Stimulated activated CD8-positive, alpha-beta memory T cell treated with anti-CD3 and anti-CD28 coated beads, Interleukin-2, amount 100 ng/mL, for 1 hour (primary cell): ENCODE measurements at places on chromosomes 3 and 15.

- no peak for DNase-seq
Observed at GRCh38 chr15:49830391-49830790, 209.5 kb downstream of the DTWD1 start.

- no peak for DNase-seq
Observed at GRCh38 chr15:89101302-89102193, 13.3 kb downstream of the ABHD2 start.

DNA sequence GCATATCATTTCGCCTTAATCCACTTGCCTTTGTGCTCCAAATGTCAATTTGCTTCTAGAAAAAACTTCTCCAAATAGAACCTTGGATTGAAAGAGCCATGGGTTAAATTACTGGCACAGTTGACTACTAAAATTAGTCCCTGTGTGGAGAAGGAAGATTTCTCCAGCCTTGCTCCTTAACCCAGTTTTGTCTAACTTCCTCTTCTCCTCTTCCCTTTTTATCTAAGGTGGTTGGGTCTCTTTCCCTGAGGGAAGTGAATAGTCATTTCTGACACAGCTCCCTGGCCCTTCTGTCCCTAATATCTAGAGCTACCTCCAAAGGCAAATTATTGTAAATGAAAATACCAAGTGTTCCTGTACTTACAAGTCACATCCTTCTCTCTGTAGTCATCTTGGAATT is 527.9 kb upstream of the TBL1XR1 start:
- DNase-seq: no peak

GRCh38 chr3:70988111-70988510 is 595.4 kb downstream of the FOXP1 start:
- no peak for DNase-seq

GRCh38 chr15:51077221-51078153 is 17.2 kb downstream of the TNFAIP8L3 start:
- DNase-seq: peak; percentile 24

- DNase-seq: no peak
Observed at GRCh38 chr3:101391413-101391950, 71.1 kb upstream of the IMPG2 start.

DNA sequence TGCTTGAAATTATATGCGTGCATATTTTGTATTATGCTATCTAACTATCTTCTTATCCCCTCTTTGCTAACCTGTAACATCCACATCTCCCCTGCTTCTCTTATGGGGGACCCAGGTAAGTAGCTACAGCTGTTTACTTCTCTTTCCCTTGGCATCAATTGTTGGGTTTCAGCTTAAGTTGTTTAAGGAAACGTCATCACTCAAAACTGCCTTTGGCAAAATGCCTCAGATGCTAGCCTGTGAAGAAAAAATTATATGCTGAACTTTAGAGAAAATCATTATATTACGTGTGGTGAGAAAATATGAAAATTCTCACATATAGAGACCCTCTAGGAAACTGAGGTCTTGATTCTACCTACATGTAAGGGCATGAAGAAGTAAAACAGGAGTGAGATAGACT is 447.0 kb upstream of the NECTIN3 start:
- DNase-seq: no peak

- no peak for DNase-seq
Observed at GRCh38 chr15:32979710-32980109, 214.8 kb downstream of the FMN1 start.

DNA sequence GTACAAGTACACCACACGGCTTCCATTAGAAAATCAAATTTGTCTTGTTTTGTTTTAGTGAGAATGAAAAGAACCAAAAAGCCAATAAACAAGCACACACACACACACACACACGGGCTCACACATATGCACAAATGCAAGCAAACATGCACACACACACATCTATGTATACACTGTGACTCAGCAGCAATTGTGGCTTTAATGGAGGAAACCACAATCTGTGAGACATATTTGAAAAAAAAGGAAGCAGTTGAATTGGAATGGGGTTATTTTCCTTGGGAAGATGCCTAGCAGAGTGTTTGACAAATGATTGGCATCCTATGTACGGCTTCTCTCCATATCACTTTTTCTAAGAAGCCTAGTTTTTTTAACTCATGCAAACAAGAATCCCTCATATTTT is 201.1 kb upstream of the ARRDC4 start:
- no peak for DNase-seq

DNA sequence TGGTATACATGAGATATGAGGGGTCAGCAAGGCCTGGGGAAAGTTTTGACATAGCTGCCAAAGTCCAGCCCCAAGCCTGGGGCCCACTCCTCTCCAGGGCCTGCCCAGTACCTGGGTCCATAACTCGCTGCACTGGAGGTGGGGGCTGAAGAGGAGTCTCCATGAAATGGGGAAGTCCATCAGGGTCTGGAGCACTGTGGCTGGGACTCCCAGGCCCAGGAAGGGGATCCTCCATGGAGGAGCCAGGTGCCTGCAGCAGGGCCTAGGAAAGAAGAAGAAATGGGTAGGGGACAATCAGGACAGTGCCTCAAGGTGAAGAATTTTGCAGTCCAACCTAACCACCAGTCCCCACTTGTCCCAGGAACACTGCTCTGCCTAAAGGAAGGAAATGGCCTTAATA is 8.2 kb downstream of the GORASP1 start:
- DNase-seq: no peak

GRCh38 chr3:55446850-55447249 is 40.3 kb downstream of the WNT5A start:
- DNase-seq: no peak

GRCh38 chr15:39430389-39430788 is 150.5 kb upstream of the THBS1 start:
- no peak for DNase-seq

- no peak for DNase-seq
Observed at GRCh38 chr15:26314577-26314976, 451.4 kb upstream of the ATP10A start.

DNA sequence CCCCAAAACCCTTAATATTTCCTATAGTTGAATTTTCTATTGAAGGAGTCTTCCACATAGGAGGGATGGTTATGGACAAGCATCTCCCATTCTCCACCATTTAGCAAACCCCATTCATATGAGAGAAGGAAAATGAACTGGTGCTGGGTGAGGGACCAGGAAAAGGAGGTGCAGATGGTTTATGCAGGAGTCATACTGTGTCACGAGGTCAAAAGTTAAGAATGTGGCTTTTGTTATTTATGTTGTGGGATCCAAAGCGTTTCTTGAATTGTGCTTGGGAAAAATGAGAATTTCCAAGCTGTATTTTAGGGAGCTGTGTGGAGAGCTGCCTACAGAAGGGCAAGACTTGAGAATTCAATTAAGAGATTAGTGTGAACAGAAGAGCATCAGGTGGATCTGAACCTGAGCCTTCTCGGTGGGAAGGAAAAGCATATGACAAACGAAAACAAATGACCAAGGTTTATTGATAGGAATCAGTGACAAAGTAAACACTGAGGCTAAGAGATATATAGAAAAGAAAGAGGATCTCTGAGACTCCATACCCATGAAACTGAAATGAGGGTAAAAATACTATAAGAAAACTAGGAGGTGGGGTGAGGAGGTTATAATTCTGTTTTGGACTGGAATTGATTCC is 473.3 kb upstream of the NR2F2 start:
- DNase-seq: no peak

- no peak for DNase-seq
Observed at GRCh38 chr3:138439646-138440045, 5.2 kb downstream of the ESYT3 start.

- no peak for DNase-seq
Observed at GRCh38 chr3:151878465-151878864, 5.0 kb downstream of the SUCNR1 start.

DNA sequence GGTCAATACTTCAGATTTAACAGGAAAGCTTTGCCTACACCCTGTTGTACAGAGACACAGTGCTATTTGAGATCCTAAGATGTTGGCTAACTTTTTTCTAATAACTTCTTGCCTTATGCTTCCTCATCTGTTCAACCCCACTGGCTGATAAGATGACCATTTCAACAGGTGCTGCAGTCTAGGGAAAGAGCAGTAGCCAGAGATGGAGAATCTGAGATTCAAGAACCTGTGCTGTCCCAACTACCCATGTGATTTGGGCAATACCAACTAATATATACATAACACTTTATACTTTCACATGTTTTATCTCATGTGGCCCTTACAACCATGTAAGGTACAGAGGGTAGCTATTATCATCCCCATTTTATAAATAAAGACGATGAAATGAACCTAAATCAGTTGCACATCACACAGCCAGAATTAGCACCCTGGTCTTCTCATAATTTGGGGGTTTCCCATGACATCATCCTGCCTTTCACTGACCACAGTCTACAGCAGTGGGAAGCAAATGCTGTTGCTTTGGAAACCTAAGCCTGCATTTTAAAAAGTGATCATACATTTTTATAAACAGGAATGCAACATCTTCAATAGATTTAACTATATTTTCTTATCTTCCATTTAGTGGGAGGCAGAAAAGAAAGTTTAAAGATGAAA is 9.7 kb downstream of the TTC23 start:
- DNase-seq: no peak

DNA sequence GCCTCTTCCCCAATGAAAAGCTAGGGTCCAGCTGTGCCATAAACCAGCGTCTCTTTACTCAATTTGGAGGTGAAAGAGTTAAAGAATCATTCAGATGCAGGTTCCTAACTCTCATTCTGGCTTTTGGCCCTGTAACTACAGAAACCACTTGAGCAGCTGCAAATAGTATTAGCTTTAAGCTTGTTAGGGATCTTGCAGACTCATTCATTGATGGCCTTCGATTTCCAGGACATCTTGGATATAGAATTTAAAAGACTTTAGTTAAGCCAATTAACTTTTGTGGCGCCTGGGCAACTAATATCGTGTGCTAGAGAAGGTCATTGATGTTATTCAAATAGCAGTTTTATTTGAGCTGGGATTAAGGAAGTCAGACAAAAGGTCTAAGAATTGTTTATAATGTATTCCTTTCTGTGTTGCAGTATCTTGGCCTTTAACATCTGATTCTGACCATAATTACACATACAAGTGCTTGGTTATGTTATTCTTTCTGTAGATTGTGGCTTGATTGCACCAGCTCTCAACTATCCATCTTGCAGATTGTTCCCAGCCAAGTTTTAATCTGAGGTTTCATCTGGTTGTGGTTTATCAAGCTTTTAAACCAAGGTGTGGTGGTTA is 185.3 kb downstream of the CACNA2D3 start:
- no peak for DNase-seq

DNA sequence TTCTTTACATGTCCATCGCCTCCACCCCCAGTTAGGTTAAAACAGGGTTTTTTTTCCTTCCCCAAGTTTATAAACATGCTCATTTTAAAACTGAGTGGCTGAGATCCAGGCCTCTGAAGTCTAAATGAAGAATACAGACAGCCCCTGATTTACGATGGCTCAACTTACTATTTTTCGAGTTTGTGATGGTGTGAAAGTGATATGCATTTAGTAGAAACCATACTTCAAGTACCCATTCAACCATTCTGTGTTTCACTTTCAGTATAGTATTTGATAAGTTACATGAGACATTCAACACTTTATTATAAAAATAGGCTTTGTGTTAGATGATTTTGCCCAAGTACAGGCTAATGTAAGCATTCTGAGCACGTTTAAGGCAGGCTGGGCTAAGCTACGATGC is 30.5 kb upstream of the GNB5 start:
- no peak for DNase-seq

DNA sequence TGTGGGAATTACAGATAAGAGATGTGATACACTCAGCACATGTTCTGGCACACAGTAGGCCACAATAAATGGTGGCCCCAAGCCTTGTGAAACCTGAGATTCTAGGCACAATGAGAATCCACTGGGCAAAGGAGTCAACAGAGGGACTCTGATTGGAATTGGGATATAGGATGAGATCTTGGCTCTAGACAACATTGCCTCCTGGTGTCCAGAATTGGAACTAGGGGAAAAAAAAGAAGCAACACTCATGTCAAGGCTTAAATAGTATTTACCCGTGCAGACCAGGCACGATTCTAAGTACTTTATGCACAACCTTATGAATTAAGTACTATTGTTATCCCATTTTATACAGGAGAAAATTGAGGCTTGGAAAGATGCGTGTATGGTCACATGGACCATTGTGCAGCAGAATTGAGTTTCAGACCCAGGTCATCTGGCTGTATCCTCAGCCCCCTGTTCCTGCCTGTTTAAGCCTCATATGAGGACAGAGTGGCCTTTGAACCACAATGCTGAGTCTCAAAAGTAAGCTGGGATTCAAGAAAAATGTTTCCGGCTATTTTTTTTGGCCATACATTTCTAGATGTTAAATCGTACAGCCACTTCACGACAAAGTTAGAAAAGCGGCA is 124.8 kb downstream of the SV2B start:
- no peak for DNase-seq

DNA sequence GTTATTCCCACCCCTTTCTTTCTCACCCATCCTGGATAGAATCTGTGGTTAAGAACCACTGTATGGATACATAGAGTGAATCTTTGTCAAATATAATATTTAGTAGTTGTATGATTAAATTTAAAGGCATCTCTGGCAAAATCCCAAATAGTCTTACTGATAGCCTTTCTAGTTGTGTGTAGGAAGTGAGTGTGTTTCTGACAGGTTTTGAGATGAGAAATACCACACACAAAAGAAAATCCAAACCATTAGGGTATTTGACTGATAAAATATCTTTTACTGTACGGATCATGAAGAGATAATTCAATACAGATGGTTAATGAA is 44.7 kb upstream of the PLCL2 start:
- no peak for DNase-seq

GRCh38 chr3:101377209-101377608 is 56.8 kb upstream of the IMPG2 start:
- no peak for DNase-seq

DNA sequence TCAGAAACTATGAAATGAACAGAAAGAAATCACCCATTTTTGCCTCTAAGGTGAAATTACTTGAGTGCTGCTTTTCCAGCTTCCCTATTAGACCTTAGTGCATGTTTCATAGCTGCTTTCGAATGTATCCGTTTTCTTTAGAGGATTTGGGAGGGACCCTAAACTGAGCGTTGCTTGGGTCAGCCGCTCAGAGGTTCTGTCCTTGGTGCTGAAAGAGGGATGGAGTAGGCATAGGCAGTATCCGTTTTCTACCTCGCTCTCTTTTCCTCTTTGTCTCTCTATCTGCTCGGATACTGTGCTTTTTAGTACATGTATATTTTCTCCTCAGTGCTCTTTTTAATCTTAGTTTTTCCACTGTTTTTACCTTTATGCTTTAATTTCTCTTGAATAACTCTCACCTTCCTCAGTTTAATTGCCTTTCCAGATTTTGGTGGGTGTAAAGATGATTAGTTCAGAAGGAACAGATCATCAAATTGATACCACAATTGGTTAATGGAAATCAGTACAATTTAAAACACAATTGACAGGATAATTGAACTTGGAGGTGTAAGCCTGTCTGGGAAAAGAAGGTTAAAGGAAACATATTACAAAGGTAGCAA is at the start of gene DRD3:
TSS of gene DRD3 (minus strand) at position 283 of the 599 bp plus-strand sequence. CDS start 7,060 bp downstream, outside the sequence.
- DNase-seq: no peak
